HTR-8/SVneo (cell line): ENCODE measurements at places on chromosomes 5 and 9.

GRCh38 chr9:1619915-1620710 is 395.0 kb upstream of the SMARCA2 start:
- no peak for DNase-seq

- no peak for DNase-seq
Observed at GRCh38 chr9:73009649-73010288, 56.9 kb upstream of the ALDH1A1 start.

- no peak for DNase-seq
Observed at GRCh38 chr9:5900622-5901021, 9.9 kb downstream of the MLANA start.

GRCh38 chr5:5739490-5739945 is 317.0 kb downstream of the ICE1 start:
- no peak for DNase-seq

- no peak for DNase-seq
Observed at GRCh38 chr5:427415-428087, 15.4 kb upstream of the EXOC3 start.

DNA sequence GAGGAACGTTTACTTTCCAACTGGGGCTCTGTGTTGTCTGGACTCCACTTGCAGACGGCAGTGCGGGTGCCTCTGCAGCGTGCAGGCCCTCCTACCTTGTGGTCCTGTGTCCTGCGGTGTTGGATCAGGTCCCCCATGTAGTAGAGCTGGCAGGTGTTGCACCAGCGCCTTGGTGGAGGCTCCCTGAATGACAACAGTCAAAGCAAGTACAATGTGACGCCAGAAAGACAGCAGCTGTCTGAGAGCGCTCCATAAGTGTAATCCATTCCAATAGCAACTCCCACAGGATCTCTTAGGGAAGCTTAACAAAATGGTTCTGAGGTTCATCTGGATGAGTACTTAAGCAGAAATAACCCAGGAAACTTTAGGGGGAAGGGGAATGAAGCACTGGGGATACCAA is 9.9 kb downstream of the BBLN start:
- no peak for DNase-seq

- DNase-seq: no peak
Observed at GRCh38 chr9:21690561-21690960, 111.9 kb upstream of the MTAP start.

- no peak for DNase-seq
Observed at GRCh38 chr9:70615464-70616138, 201.1 kb upstream of the KLF9 start.

GRCh38 chr5:152262667-152263066 is 142.4 kb downstream of the NMUR2 start:
- DNase-seq: no peak

DNA sequence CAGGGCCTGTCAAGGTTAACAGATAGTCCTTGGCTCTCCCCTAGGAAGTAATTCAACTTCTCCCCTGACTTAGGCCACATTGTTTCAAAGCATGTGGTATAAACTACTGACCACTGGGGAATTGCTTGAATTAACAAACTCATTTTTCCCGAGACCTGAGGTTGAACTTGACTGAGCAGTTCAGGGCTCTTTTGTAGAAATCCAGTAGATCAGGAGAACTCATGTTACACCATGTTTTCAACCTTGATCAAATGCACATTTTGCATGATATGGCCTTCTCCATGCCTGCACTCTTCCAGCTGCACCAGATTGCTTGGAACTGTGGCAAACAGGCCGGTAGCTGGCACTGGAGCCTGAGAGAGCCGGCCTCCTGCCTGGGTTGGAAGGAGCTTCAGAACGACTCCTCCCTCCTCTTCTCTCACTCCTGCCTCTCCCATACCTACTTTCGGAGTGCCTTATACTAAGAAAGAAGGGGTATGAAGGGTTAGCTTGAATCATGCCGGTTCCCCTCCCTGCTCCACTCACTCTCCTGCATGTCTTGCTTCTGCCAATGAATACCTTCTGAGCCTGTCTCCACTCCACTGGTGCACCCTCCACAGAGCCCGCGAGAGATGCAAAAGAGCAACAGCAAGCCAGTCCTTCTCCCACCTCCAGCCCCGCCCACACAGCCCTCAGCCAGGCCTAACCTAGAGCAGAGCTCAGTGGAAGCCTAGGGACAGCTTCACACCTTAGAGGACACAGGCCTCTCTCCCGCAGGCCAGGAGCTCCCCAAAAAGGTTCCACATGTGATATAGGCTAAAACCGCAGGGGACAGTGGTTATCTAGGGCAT is 159.4 kb downstream of the MACROH2A1 start:
- DNase-seq: no peak

GRCh38 chr5:59036274-59036961 is 453.5 kb downstream of the RAB3C start:
- DNase-seq: peak; percentile 60

GRCh38 chr9:20788526-20789451 is 104.7 kb downstream of the FOCAD start:
- DNase-seq: no peak

- DNase-seq: no peak
Observed at GRCh38 chr9:68791169-68791568, 86.1 kb downstream of the PIP5K1B start.

DNA sequence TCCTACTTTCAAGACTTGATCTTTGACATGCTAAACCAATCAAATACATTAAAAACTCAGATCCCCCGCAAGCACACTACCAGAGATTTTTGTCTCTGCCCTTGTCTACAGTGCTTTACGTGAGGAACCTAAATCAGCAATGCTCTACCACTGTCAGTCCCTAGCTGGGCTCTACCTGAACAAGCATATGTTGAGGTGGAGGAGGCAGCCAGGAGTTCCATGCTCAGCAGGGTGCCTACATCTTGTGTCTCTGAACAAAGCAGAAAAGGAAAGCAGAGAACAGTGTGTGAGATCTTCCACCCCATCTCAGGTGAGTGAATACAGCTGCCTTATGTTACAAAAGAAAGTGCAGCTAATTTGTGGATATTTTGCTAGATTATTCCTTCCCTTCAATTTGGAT is 255.0 kb downstream of the NDUFS4 start:
- DNase-seq: no peak
